ENCODE measurements at places on chromosomes 13 and 19. TPM values are rescaled to one million over a fixed set of nuclear protein-coding genes. Genes with fewer than 3 reads are reported as not detected.

PSG6 gene
- total RNA-seq = not detected

SSC5D gene
- 10.1 TPM for total RNA-seq

DNA sequence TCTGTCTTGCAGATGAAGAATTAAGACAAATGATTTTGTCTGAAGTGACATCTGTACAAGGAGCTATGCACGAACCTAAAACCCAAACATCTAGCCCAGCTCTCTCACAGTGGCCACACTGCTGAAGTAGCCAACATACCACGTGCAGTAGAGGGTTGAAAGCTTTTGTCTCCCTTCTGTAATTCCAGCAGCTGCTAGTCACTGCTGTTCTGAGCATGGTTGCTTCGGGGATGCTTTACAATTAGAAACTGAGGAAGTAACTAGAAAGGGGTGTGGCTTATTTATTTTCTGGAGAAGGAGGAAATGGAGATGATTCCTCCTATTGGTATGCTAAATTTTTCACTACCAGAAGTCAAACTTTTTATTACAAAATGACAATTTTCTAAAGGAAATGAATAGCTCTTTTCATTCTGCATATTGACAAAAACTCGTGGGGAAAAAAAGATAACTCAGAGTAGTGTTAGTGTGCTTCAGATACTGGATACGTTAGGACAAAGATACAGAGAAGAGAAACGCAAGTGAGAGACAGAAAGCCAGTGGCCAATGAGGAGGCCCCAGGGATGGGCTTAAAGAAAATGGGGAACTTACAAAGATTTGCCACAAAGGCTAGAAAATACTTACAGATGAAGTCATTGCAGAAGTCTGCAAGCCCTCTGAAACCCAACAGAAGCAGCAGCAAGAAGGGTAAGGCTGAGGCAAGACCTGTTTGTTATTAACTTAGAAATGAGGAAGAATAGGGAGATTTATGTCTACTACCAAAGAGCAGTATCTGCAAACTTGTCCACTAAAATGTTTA, 192.7 kb upstream of the MIR17HG start:
- no peak for DNase-seq

DNA sequence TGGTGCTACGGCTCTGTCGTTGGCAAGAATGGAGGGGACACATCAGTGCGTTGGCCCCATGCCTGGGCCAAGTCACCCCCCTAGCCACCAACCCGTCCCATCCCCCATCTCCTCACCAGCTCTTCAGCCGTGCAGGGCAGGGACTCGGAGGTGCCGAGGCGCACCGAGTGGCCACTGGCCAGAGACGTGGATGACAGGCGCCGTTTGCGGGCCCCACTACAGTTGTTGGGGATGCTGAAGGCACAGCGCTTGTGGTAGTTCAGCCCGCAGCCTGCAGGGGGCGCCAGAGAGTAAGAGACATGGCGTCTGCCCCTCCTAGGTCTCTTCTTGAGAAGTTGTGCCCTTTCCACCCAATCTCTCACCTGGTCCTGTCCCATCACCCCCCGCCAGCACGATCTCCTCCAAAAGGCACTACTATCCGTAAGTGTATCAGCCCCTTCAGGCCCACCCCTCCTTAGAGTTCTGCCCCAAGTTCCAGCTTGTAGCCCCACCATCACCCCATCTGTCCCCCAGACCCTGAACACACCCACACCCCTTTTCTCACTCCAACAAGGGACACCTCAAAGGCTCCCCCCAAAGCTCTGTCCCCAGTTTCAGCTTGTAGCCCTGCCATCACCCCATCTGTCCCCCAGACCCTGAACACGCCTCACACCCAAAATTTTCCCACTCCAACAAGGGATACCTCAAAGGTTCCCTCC, 12.4 kb downstream of the PRKD2 start:
- DNase-seq = peak; percentile 95

- peak; percentile 24 for DNase-seq
Measured at GRCh38 chr13:48858122-48858902, 117.4 kb upstream of the FNDC3A start.

GRCh38 chr13:25088562-25089221, 7.2 kb upstream of the PABPC3 start:
- DNase-seq = peak; percentile 50

DNA sequence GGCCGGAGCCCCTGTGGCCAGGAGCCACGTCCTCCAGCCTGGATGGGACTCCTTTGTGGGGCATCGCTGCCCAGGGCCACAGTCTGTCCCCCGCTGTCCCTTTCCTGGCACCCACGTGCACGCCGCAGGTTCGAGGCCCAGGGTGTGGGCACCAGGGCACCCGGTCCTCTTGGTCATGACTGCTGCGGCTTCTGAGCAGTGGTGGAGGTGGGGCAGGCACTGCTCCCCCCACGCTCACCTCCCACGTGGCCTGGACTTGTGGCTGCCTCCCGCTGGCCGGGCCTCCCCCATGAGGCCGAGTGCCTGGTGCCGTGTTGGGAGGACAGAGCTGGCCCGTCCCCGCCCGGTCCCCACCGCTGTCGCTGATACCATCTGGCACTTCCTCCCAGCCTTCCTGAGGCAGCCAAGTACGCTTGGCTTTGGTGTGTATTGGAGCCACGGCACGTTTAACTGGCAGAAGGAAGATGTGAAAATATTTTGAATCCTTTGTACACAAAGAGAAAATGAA, 12.8 kb downstream of the SPPL2B start:
- no peak for DNase-seq

DNA sequence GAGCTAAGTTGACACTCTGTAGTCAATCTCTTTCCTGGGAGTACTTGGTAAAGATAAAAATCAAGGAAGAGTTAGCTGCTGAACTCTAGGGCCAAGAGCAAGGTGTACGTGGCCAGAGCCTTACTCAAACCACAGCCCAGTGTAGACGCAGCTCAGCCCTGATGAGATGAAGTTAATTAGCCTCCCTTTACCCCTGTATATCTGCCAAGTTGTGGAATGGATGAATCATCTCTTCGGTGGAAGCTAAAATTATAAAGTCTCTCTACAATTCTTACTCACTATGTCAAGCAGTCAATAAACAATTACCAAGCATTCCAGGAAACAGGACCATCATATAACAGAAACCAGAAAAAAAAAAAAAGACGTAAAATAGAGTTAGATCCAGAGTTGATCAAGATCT, 146.9 kb upstream of the UFM1 start:
- no peak for DNase-seq

GRCh38 chr13:110949628-110950027, 34.8 kb upstream of the ANKRD10 start:
- DNase-seq = no peak

DNA sequence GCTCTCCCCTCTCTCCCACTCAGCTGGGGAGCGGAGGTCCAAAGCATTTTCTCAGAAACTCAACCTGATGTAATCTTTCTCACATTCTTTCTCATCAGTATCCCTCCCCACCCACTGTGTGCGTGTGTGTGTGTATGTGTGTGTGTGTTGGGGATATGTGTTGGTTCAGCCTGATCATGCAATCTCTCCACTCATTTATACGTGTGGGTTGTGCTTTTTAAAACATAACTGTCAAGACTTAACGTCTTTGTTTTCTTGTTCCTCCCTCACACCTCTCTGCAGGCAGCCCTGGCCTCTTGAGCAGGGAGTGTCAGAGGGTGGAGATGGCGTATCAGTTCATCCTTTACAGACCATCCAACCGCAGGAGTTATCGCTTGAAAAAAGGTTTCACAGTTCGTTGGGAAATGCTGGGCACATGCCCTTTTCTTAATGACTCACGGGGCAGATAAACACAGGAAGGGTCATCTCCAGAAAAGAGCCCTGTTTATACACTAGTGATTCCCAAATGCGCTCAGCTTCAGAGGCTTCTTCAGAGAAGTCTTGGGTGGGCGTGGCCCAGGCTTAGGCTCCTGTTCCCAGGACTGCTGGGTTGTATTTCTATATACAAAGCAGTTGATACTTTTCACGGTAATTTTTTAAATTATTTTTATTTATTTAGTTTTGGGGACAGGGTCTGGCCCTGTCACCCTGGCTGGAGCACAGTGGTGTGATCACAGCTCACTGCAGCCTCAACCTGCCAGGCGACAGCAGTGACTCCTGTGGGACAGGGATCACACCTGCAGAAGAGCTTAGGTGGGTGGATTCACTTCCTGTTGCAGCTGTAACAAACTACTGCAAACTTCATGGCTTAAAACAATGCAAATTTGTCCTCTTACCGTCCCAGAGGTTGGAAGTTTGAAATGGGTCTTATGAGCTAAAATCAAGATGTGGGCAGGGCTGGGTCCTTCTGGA, 60.3 kb downstream of the CCDC70 start:
- DNase-seq = no peak

DNA sequence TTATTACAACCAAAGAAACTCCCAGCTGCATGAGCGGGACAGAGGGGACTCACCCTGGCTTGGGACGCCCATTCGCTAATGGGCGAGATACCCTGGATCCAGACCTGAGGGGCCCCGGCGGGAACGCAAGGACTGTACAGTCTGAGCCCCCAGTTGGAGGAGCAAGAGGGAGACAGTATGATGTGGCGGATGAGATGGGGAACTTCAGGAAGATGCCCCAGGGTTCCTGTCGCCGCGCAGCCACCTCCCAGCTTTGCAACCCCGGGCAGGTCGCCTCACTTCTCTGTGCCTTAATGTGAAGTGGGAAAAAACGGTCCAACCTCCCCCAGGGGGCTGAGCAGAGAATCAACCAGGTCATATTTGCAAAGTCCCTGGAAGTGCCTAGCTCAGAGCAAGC, 2.5 kb downstream of the NPAS1 start:
- no peak for DNase-seq

- no peak for DNase-seq
Measured at GRCh38 chr13:107545946-107546502, 669.3 kb downstream of the LIG4 start.

GRCh38 chr19:18833849-18834643, 2.3 kb downstream of the UPF1 start:
- DNase-seq = no peak
